Fibroblast of the aortic adventitia (primary cell): ENCODE measurements at places on chromosomes 4 and X. TPM values are rescaled to one million over a fixed set of nuclear protein-coding genes. Genes with fewer than 3 reads are reported as not detected.

The CXCL3 gene
- 0.09 TPM in 1 of 2 replicates, not detected in the other for total RNA-seq

The SMARCA5 gene
- 47.4 and 53.6 TPM in 2 replicates for total RNA-seq

The POLN gene
- total RNA-seq, result 3.7 and 4.9 TPM in 2 replicates

The TCEAL6 gene
- total RNA-seq, result not detected in 2 replicates

The ARMCX2 gene
- total RNA-seq, result 45.3 and 68.5 TPM in 2 replicates

The TMEM150C gene
- total RNA-seq, result 0.45 and 1.9 TPM in 2 replicates
